Right lobe of liver (tissue), 6 donors: ENCODE measurements at places on chromosomes 11 and 22. TPM values are rescaled to one million over a fixed set of nuclear protein-coding genes. Genes with fewer than 3 reads are reported as not detected.

DNA sequence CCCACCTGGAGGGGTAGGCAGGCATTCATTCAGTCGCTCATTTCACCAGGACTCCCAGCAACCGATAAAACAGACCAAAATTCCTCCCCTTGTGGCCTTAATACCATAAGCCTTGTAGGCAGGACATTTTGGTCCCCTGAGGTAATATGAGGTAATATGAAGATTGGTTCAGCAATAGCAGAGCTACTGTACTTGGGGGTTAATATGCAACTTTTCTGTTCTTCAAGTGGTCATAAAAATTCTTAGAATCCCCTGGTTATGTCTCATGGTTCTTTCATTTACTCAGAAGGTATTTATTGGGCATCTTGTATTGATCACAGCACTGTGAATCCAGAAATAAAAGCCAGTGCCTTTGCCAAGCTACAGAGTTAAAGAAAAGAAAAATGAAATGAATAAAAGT, 29.8 kb downstream of the SHISA8 start:
- no peak overlapping the region for H3K27ac ChIP-seq
- no peaks in the 10 kb centered on the region for H3K4me1 ChIP-seq
- no peak for DNase-seq
- no peaks in the 10 kb centered on the region for H3K27me3 ChIP-seq
- H3K4me3 ChIP-seq: no peak overlapping the region
- H3K36me3 ChIP-seq: peaks cover 97% of the 10 kb centered on the region

- H3K27ac ChIP-seq: no peak overlapping the region
- H3K27me3 ChIP-seq: no peaks in the 10 kb centered on the region
- H3K36me3 ChIP-seq: no peaks in the 10 kb centered on the region
- peak; percentile 21 for DNase-seq
- no peak overlapping the region for H3K4me3 ChIP-seq
Measured at GRCh38 chr11:70606248-70606950, 208.1 kb downstream of the CTTN start.

DNA sequence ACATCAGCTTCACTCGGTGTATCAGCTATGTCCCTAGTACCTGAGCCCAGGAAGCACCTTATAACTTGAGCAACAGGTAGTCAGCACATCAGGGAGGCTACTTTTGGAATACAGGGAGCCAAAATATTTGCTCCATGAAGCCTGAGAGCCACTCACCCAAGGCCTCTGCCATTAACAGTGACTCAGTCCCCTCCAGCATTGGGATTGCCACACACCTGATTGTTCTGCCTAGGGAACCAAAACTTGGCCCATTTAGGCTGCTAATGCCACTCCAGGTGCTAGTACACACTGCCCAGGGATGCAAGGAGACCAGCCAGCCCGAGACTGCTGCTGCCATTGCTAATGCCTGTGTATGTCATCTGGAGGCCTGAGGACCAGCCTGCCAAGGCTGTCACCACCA, 773.6 kb upstream of the TENM4 start:
- H3K36me3 ChIP-seq: no peaks in the 10 kb centered on the region
- H3K27ac ChIP-seq: no peak overlapping the region
- no peaks in the 10 kb centered on the region for H3K27me3 ChIP-seq
- H3K4me3 ChIP-seq: no peak overlapping the region
- DNase-seq: no peak

DNA sequence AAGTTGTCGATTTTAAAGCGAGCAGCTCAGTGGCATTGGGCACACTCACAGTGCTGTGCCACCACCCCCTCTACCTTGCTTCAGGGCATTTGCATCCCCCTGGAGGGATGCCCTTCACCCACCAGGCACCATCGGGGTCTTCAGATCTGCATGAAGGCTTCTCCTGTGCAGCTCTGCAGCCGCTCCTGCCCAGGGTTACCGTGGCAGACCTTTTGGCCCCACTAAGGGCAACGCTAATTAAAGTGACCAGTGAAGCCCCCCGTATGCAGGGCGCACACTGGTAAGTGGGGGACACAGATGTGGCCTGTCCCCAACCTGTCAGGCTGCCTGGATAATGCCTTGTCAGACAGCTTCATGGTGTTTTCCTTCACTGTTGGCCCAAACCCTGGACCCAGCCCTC, 1117.7 kb downstream of the BRD1 start:
- H3K4me1 ChIP-seq: no peaks in the 10 kb centered on the region
- no peaks in the 10 kb centered on the region for H3K27me3 ChIP-seq
- no peak for DNase-seq
- H3K4me3 ChIP-seq: no peak overlapping the region
- no peak overlapping the region for H3K27ac ChIP-seq

DNA sequence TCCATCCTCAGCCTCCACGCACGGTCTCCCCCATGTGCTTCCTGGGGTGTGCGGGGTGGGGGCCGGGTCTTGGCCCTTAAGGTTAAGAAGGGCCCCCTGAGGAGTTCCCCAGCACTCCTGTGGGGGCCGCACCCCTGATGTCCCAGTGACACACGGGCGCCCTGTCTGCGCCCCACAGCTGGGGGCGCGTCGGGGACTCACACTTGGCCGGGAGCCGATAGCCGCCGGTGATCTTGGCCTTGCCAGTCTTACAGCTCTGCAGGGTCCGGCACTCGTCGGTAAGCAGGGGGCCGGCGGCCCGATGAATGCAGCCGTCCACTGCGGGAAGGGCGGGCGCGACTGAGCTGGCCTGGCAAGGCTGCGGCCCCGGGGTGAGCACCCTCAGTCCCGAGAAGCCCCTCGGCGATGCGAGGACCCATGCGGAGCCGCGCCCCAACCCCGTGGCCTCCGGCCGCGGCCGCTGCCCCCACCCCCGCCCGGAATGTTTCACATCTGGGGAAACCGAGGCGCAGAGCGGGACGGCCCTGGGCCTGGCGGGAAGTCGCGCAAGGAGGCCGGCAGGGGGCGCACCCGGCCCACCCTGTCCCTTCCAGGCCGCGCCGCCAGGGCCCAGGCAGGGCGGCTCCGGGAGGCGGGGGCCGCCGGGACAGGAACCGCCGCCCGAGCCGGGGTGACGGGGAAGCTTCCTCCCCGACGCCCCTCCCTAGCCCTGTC, 13.9 kb downstream of the OTUB1 start:
- no peaks in the 10 kb centered on the region for H3K36me3 ChIP-seq
- DNase-seq: peak; percentile 68
- H3K4me1 ChIP-seq: peaks cover 12% of the 10 kb centered on the region
- no peak overlapping the region for H3K4me3 ChIP-seq
- no peak overlapping the region for H3K27ac ChIP-seq

DNA sequence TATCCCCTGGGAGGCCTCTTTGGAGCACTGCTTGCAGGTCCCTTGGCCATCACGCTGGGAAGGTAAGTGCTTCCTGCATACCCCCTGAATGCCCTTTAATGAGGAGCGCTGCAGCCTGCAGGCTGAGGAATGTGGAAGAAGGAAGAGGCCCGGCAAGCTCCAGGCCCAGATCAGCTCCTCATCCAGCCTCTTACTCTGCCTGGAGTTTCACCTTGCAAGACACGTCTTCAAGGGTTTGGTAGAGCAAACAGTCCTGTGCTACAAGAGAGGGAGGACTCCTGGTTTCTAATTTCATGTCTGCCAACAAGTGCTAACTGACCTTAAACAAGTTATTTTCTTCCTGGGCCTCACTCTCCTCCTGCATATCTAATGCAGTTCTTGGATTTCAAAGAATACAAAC, 10.9 kb downstream of the SLC2A11 start:
- H3K27me3 ChIP-seq: no peaks in the 10 kb centered on the region
- no peaks in the 10 kb centered on the region for H3K36me3 ChIP-seq
- H3K27ac ChIP-seq: no peak overlapping the region
- H3K4me1 ChIP-seq: no peaks in the 10 kb centered on the region
- H3K4me3 ChIP-seq: no peak overlapping the region

GRCh38 chr11:19868871-19869270, 156.2 kb downstream of the NAV2 start:
- H3K27me3 ChIP-seq: no peaks in the 10 kb centered on the region
- H3K36me3 ChIP-seq: no peaks in the 10 kb centered on the region

The ANGPTL5 gene
- total RNA-seq: not detected

- peaks cover 2% of the 10 kb centered on the region for H3K4me1 ChIP-seq
- H3K36me3 ChIP-seq: no peaks in the 10 kb centered on the region
- H3K4me3 ChIP-seq: no peak overlapping the region
- peak; percentile 51 for DNase-seq
- H3K27ac ChIP-seq: no peak overlapping the region
Measured at GRCh38 chr11:79439886-79440570, 802 bp downstream of the TENM4 start.

DNA sequence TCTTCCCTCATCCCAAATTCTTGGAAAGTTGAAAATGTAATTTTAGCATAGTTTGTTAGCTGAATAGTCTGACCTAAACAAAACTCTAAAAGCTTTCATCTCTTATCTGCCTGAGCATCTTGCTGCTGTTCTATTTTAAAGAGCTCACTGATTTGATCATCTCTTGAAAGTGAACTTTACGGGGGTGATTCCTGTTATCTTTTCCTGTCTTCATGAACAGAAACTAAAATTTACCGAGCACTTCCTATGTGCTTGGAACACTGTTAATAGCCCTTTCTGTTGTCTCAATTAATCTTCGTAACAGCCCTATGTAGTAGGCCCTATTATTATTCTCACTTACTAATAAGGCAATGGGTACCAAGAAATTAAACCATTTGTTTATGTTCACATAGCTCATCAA, 12.3 kb downstream of the AMOTL1 start:
- H3K27ac ChIP-seq: no peak overlapping the region
- H3K36me3 ChIP-seq: no peaks in the 10 kb centered on the region
- DNase-seq: no peak
- no peaks in the 10 kb centered on the region for H3K4me1 ChIP-seq

The PRR33 gene
- total RNA-seq: not detected

- H3K27me3 ChIP-seq: no peaks in the 10 kb centered on the region
- no peaks in the 10 kb centered on the region for H3K4me1 ChIP-seq
- H3K36me3 ChIP-seq: no peaks in the 10 kb centered on the region
- no peak overlapping the region for H3K27ac ChIP-seq
Measured at GRCh38 chr11:73116636-73117035, 25.5 kb downstream of the FCHSD2 start.

The SLC29A2 gene
- 1.2 TPM for total RNA-seq

The MYEOV gene
- 0.25 TPM for total RNA-seq

- peak within 1 kb of the TSS; percentile 72 for H3K27ac ChIP-seq
- peak; percentile 92 for DNase-seq
- no peaks in the 10 kb centered on the region for H3K27me3 ChIP-seq
Measured at GRCh38 chr11:63614136-63614671, at the start of gene PLAAT3. Gene PLAAT3, minus strand, starts transcription at chr11:63614433. Its CDS starts 419 bp downstream, at chr11:63614014.

DNA sequence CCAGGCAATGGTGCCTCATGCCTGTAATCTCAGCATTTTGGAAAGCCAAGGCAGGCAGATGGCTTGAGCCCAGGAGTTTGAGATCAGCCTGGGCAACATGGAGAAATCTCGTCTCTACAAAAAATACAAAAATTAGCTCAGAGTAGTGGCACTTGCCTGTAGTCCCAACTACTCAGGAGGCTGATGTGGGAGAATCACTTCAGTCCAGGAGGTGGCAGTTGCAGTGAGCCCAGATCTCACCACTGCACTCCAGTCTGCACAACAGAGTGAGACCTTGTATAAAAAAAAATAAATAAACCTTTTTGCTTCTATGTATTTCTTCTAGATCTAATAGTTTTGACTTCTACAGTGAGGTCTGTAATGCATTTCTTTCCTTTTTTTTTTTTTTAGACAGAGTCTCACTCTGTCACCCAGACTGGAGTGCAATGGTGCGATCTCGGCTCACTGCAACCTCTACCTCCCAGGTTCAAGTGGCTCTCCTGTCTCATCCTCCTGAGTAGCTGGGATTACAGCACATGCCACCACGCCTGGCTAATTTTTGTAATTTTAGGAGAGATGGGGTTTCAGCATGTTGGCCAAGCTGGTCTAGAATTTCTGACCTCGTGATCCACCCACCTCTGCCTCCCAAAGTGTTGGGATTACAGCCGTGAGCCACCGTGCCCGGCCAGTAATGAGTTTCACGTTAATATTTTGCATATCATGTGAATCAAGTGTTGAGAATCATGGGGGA, 18.1 kb upstream of the RDX start:
- H3K27ac ChIP-seq: no peak overlapping the region
- H3K4me3 ChIP-seq: no peak overlapping the region
- no peak for DNase-seq
- no peaks in the 10 kb centered on the region for H3K36me3 ChIP-seq

The OR4D9 gene
- total RNA-seq: not detected

The OR51E1 gene
- not detected for total RNA-seq

- no peaks in the 10 kb centered on the region for H3K27me3 ChIP-seq
- DNase-seq: peak; percentile 45
- H3K36me3 ChIP-seq: no peaks in the 10 kb centered on the region
Measured at GRCh38 chr11:65649656-65650546, 12.0 kb downstream of the SIPA1 start.

- H3K27ac ChIP-seq: peak overlapping the region; percentile 66
- H3K27me3 ChIP-seq: no peaks in the 10 kb centered on the region
- no peak overlapping the region for H3K4me3 ChIP-seq
- peaks cover under 1% of the 10 kb centered on the region for H3K36me3 ChIP-seq
- peaks cover 49% of the 10 kb centered on the region for H3K4me1 ChIP-seq
- DNase-seq: no peak
Measured at GRCh38 chr22:30304495-30305244, 15.4 kb upstream of the CASTOR1 start.

The MUC2 gene
- not detected for total RNA-seq

The TRPC6 gene
- total RNA-seq: not detected

GRCh38 chr22:48808038-48808960, 1019.4 kb downstream of the BRD1 start:
- H3K27me3 ChIP-seq: no peaks in the 10 kb centered on the region
- H3K4me3 ChIP-seq: no peak overlapping the region
- no peaks in the 10 kb centered on the region for H3K4me1 ChIP-seq
- no peaks in the 10 kb centered on the region for H3K36me3 ChIP-seq
- no peak overlapping the region for H3K27ac ChIP-seq

DNA sequence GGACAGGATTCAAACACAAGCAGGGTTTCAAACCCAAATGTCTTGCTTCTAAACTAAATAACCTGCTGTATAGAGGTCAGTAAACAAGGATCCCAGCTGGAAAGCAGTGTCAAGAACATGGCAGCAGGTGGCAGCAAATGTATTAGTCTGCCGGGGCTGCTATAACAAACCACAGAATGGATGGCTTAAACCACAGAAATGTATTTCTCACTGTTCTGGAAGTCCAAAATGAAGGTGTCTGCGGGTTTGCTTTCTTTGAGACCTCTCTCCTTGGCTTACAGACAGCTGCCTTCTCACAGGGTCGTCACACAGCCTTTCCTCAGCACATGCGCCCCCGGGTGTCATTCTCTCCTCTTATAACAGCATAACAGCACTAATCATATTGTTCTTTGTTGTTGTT, 65.1 kb upstream of the LRRC55 start:
- no peak overlapping the region for H3K27ac ChIP-seq
- H3K36me3 ChIP-seq: no peaks in the 10 kb centered on the region
- no peaks in the 10 kb centered on the region for H3K4me1 ChIP-seq
- H3K4me3 ChIP-seq: no peak overlapping the region

The GPHA2 gene
- not detected for total RNA-seq

The PARVG gene
- 3.7 TPM for total RNA-seq
